ENCODE measurements at places on chromosomes 5 and 9. TPM values are rescaled to one million over a fixed set of nuclear protein-coding genes. Genes with fewer than 3 reads are reported as not detected.

The FRMD3 gene
- total RNA-seq, result 2.9 TPM

The SLC22A4 gene
- 4.0 TPM for total RNA-seq

The FOXB2 gene
- not detected for total RNA-seq

The SEMA6A gene
- total RNA-seq, result 0.39 TPM

The MUSK gene
- total RNA-seq, result not detected

The FGF10 gene
- total RNA-seq, result not detected

Data from A549 treated with CORT108297 at 1 μM for 4 hours (cell line).